ENCODE measurements at places on chromosomes 3 and 15.

GRCh38 chr3:69385723-69386555, at the start of gene FRMD4B:
Gene FRMD4B, minus strand, starts transcription at chr3:69386088. Its CDS starts 99 bp downstream, at chr3:69385989.
- peak; percentile 96 for DNase-seq

DNA sequence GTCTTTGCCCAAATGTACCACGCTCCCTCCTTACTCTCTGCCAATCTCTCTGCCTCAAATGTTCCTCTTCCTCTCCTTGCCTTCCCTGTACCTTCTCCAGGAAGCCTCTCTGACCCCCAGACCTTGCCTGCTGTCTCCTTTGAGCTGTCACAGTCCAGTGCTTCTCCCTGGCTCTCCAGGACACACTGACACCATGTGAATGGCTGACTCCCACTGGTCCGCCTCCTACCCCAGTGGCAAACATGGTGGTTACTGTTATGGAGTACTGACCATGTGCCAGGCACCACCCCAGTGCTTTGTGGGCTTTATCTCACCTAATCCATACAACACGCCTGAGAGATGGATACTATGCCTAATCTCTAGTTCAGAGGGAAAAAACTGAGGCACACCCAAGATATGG, 141.9 kb downstream of the TPRA1 start:
- no peak for DNase-seq

- DNase-seq = peak; percentile 73
Measured at GRCh38 chr3:32391643-32392535, at the start of gene CMTM7. Gene CMTM7, plus strand, starts transcription at chr3:32391853. Its CDS starts 54 bp downstream, at chr3:32391907.

DNA sequence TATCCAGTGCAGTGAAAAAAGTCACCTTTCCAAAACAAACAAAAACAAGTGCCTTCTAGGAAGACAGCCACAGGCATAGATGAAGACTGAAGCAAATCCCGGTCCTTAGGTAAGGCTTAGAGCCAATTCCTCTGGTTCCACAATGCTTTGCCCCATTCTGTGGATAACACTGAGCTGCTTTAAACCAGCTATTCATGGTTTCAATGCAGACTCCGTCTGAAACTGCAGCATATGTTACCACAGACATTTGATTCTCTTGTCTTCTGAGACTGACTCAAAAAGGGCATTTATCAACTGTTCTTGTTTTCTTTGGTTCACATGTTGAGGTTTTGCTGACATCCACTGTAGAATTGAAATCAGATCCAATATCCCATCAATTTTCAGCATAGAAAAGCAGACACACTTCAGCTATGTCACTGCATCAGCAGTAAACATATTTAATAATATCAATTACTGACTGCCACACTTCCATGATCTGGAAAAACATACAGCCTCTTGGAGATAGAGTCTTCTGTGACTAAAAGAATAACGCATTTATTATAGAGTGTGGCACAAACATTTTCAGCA, 659.3 kb downstream of the ROBO2 start:
- DNase-seq = no peak

DNA sequence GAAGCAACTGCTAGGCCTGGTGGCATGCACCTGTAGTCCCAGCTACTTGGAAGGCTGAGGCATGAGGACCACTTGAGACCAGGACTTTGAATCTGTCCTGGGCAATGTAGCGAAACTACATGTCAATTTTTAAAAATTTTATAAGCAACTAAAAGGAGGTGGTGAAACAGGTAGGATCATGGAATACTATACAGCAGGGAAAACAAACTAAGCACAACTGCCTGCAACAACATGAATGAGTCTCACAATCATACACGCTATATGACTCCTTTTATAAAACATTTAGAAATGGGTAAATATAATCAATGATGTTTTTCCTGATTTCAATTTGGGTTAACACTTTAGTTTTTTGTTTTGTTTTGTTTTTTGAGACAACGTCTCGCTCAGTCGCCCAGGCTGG, 29.5 kb upstream of the CNBP start:
- no peak for DNase-seq
